ENCODE measurements at places on chromosomes 7 and 10. TPM values are rescaled to one million over a fixed set of nuclear protein-coding genes. Genes with fewer than 3 reads are reported as not detected.
A peak's percentile ranks its signal among the peaks of the same experiment; 100 is the strongest.

DNA sequence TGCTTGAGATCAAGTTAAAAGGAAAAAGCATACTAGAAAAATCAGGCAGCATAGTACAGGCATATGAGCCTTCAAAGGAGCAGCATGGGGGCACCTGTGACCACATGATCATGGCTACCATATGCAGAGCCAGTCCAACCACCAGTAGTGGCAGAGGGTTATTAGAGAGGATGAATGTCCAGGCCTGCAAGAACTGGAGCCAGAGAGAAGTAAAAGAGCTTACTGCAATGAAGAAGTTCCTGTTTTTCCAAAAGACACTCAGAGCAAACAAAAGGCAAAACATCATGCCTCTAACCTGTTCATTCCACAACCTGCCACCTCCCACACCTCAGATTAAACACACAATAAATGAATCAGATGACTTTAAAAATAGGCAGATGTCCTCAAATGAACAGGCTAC is 99.6 kb upstream of the NAMPT start:
- DNase-seq, result no peak

DNA sequence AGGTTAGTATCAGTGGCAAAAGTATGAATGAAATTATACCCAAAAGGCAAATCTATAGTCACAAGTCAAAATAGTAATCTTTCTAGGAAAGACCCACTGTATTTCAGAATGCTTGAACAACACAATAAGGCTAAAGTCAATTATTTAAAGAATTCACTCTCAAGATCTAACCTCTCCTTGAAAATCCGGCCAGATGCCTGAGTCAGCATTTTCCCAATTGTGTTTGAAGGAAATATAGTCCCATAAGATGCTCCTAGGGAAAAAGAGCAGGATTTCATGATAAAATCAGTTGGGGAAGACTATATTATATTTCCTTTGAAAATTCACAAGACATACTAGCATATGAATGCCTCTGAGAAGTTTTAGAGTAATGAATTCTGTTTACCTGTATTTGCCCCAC is 1075.0 kb downstream of the GRM8 start:
- no peak for DNase-seq

- DNase-seq, result no peak
These were observed 160.8 kb upstream of the KCTD7 start for GRCh38 chr7:66467887-66468286.

GRCh38 chr7:70153933-70154332 is 555.7 kb downstream of the AUTS2 start:
- no peak for DNase-seq

DNA sequence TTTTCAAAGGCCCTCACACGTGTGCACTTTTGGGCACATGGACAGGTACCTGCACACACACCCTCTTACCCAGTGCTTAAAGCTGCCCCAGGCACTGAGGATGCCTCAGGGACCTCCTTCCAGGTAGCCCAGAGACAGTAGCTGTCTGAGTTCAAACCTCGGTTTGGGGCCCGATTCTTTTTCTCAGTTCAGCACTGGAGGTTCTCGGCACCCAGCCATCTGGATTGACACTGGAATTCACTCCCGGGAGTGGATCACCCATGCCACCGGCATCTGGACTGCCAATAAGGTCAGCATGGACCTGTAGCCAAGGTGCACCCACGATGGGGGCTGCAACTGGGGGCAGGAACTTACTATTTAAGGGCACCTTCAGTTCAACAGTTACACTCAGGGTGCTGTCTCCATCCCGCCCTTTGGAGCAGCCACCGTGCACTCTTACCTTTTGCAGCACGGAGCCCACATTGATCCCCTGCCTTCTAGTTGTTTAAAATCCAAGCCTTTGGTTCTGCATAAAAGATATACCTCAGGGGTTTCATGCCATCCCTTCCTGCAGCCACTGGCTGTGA is 17.7 kb downstream of the CPA5 start:
- DNase-seq, result no peak

GRCh38 chr7:16688249-16688648 is 42.3 kb downstream of the BZW2 start:
- no peak for DNase-seq

DNA sequence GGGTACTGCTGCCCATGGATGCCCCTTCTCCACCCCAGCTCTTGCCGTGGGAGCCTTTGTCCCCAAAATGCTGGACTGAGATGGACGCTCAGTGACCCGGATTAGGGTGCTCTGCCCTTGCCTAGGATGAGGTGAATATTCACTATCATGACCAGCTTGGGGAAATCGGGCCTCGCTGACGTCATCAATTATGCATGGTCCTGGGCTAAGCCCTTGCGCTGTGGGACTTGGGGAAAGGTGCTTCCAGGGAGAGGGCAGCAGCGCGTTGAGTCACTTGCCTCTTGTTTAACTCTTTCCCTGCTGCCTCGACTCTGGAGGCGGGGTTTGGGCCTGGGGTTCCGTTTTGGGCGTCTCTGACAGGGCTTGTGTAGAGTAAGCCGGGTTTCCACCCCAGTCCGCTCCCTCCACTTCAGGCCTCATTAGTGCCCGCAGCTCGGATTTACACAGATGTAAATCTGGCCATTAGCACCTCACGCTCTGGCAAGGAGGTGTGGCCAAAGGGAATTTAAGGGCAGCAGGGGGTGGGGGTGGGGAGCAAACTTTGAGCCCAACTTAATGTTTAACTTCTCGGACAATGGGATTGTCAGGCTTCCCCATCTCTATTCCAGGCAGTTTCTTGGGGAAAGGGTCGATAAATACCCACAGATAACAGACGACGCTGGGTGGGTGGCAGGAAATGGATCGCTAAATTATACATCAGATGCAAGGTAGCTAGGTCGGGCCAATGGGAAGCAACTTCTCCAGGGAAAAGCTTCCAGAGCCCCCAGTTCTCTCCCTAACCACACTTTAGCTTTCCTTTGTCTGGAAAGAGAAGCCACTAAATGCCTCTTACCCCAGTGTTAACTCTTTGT is 51.3 kb upstream of the TCF7L2 start:
- DNase-seq, result peak; percentile 46

- DNase-seq, result no peak
These were observed 25.3 kb downstream of the FKBP6 start for GRCh38 chr7:73353243-73353642.

GRCh38 chr7:4434306-4434705 is 247.8 kb upstream of the FOXK1 start:
- no peak for DNase-seq

DNA sequence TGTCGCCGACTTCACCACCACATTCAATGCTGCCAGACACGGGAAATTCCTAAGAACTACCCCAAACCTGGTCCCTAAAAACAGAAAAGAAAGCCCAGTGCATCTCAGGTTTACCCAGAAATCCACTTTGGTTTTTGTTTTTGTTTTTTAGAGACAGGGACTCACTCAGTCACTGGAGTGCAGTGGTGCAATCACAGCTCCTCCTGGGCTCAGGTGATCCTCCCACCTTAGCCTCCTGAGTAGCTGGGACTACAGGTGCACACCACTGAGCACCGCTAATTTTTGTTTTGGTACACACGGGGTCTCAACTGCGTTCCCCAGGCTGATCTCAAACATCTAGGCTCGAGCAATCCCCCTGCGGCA is 22.8 kb downstream of the MAD1L1 start:
- peak; percentile 24 for DNase-seq

GRCh38 chr7:40299097-40299496 is 164.3 kb downstream of the SUGCT start:
- no peak for DNase-seq

DNA sequence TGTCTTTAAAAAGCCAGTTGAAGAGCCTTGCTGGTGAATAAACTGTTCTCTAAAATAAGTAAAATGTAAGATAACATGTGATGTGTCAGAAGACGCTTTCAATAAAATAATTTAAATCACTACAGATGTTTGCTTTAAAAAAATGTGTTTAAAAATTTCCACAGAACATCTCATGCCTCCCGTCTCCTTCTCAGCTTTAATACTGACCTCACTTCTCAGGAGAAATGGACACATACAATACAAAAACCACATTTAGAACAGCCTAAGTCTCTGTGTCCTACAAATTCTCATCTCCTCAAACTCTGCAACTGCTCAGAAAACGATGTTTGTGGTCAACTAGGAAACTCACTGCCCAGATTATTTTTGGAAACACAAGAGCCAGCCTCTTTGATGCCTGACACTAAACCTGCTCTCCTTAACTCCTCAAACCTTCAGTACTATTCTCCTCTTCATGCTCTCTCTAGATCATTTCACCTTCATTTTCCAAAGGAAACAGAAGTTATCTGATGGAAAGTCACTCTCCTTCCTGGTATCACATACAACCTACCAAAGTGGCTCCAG is 120.3 kb downstream of the ZNF438 start:
- DNase-seq, result no peak

DNA sequence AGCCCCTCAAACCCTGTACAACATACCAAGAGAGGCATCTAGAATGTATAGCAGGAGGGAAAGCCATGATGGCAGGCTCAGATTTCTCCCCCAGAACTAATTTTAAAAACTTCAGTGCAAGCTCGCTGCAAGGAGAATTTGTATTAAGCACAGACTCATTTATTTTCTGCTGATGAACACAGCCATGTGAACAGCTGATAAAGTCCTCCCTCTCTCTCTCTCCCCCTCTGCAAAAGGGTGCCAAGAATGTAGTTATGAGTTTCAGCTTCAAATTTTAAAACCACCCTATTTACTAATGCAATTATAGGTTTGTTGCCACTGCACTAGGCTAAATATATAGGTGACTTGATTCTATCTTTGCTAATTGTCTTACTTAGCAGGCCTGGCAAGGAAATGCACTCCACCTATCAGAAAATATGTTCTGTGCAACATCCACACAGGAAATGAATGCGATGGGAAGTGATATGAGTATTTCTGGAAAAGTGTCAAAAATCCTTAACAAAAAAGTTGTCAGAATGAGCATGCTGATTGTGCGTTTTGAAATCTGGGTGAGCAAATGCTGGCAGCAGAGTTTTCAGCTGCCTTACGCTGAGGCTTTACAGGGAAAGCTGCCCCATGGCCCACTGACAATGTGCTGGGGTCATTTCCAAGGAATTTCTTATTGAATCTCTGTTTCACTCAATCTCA is 43.4 kb upstream of the GHITM start:
- DNase-seq, result peak; percentile 59

- DNase-seq, result no peak
These were observed 475.6 kb upstream of the ZWINT start for GRCh38 chr10:56836659-56837058.

DNA sequence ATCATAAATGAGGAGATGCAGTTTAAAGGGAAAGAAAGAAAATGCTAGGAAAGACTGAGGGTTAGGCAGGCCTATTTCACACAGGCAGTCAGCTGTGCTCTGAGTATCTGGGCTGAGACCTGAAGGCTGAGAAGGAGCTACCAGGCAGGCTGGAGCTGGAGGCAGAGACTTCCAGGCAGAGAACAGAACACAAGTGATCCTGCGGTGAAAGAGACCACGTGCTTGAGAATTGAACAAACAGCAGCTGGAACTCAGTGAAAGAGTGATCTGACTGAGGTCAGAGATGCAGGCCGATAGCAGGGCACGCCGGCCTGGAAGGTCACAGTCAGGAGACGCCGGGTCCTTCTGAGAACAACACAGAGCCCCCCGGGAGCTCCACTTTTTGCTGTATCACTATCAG is 147.8 kb downstream of the ADAM12 start:
- DNase-seq, result no peak

- peak; percentile 73 for DNase-seq
These were observed 72.6 kb upstream of the NANOS1 start for GRCh38 chr10:118956802-118957442.

GRCh38 chr10:58518775-58519174 is 6.1 kb downstream of the BICC1 start:
- DNase-seq, result no peak

- DNase-seq, result no peak
These were observed 27.4 kb downstream of the UCMA start for GRCh38 chr10:13206546-13207443.

DNA sequence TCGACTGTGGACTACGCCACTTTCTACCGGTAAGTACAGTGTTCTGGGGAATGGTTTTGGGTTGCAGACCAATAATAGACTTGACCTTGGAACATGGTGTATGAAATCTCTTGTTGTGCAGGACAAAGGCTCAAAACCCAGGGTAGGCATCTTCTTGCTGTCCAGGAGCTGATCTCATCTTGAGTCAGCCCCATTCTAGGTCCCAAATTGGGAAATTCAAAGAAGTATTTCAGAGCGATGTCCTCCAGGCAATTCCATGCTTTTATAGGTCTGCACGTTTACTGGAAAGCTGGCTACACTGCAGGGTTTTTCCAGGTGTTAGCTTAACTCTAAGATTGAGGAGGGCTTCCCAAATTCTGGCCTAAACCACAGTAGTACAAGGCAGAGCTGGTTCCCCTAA is 180.7 kb downstream of the BMPER start:
- DNase-seq, result no peak

- DNase-seq, result no peak
These were observed 89.2 kb upstream of the WDR11 start for GRCh38 chr10:120761951-120762350.

GRCh38 chr7:42688056-42688371 is 223.9 kb downstream of the C7orf25 start:
- no peak for DNase-seq

GRCh38 chr10:14705548-14706230 is 69.0 kb downstream of the FAM107B start:
- DNase-seq, result no peak

DNA sequence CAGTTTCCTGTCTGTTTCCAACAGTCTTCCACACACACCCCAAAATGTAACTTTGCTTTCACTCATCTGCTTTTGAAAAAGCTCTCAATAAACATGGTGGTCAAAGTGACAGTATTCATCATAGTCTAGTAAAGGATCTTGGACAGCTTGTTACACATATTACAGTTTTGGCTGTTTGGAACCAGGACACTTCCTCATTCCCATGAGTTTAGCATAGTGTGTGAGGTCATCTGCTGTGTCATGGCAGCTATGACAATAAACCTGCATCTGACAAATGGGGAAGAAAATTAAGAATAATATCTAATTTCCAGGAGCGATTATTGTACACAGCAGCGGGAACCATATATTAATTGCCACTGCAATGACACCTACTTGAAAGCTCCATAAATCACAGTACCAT is 184.3 kb upstream of the SLC26A5 start:
- no peak for DNase-seq

Gene BHLHA15
- not detected for total RNA-seq

Gene PLCE1
- total RNA-seq, result 3.3 TPM

Gene RASA4B
- total RNA-seq, result 9.3 TPM
